HFF-Myc (cell line): ENCODE measurements at places on chromosomes 11 and 22.

- no peak for DNase-seq
Measured at GRCh38 chr11:133659538-133660201, 127.4 kb upstream of the OPCML start.

DNA sequence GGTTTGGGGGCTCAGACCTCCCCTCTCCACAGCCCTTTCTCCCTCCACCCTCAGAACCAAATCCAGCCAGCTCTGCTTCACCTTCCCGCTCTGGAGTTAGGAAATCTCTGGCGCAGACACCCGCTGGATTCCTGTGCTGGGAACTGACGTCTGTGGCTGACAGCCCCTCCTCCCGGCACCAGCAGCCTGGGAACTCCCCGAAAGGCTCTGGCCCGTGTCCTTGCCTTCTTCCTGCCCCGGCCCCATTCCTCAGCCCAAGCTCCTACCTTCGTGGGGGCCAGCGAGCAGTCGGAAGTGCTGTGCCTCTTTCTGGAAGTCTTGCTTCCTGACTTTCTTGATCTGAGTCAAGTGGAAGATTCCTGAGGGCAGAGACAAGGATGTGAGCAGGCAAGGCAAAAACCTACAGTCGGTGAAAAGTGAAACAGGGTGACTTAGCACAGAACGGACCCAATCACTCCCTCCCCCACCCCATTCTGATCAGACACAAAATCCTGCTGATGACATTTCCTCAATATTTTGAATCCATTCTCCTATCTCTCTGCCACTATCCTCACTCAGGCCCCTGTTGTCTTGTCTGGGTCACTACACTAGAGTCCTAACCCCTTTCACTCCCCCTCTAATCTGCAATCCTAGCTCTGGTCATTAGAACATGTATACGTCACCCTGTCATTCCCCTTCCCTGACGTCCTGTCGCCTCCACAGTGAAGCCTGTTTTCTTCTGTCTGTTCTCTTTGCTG, 34.1 kb downstream of the CHRDL2 start:
- no peak for DNase-seq

DNA sequence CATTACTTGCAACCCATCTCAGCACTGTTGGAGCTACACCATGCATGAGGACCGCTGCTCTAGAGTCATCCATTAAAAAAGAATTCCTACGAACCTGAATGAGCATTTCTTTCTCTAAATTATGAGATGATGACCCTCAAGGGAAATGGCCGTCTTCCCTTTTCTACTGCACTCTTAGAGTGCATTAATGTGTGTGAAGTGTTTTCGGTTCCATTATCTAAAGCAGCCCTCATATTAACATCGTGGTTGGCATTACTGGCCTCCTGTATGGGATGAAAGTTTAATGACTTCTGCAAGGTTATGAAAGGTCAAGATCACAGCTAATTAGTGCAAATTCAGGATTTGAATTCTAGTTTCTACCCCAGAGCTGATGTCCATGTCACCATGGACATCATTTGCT, 16.7 kb downstream of the CD44 start:
- DNase-seq, result no peak

DNA sequence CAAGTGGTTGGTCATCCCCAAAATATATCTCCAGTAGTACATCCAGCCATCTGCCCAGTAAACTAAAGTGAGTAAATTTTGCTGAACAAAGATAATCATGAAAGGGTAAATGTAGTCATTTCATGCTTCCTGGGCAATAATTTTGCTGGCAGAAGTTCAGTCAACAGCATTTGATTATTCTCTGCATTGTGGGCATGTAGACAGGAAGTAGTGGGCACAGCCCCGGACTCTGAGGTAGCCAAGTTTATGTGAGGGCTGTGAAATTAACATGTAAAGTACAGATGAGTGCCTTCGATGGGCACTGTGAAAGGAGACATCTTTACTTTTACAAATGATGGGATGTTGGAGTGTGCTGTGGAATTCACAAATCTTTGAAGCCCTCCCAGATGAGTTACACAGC, 312.2 kb upstream of the MTNR1B start:
- DNase-seq, result no peak

- DNase-seq, result no peak
Measured at GRCh38 chr11:3823762-3824506, 15.6 kb downstream of the PGAP2 start.

- DNase-seq, result no peak
Measured at GRCh38 chr11:4167758-4168157, 73.2 kb downstream of the RRM1 start.

DNA sequence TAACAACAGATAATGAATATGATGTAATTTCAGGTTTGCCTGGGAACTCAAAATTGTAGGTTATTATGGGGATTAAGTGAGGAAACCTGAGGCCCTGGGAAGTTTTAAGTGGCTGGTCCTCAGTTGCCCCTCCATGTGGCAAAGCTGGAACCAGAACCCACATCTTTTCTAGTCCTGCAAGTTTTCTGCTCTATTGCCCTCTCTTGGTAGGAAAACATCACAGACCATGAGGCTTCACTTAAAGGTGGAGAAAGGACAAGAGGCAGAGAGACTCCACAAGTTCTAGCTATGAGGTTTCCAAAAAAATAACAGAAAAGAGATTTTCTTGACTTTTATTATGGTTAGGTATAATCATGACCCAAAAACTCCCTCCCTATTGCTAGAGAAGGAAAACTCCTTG, 115.5 kb upstream of the DDI1 start:
- DNase-seq, result no peak

- no peak for DNase-seq
Measured at GRCh38 chr11:17821648-17822400, 87.2 kb downstream of the KCNC1 start.

DNA sequence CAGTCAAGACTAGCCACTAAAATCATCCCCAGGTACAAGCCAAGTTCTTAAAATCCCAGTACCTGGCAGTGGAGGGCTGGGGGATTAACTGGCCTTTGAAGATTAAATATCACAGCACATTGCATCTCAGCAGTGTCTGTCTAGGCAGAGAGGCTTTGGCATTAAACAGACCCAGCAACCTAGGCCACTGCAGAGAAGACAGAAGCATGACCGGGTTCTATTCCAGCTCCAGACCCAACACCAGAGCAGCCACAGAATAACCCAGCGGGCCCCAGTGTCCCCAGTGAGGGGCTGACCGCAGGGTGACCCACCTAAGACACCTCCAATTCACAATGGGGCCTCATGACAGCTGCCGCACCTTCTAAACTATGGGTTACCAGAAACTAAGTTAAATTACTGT, 88.2 kb downstream of the SHANK2 start:
- DNase-seq, result no peak

DNA sequence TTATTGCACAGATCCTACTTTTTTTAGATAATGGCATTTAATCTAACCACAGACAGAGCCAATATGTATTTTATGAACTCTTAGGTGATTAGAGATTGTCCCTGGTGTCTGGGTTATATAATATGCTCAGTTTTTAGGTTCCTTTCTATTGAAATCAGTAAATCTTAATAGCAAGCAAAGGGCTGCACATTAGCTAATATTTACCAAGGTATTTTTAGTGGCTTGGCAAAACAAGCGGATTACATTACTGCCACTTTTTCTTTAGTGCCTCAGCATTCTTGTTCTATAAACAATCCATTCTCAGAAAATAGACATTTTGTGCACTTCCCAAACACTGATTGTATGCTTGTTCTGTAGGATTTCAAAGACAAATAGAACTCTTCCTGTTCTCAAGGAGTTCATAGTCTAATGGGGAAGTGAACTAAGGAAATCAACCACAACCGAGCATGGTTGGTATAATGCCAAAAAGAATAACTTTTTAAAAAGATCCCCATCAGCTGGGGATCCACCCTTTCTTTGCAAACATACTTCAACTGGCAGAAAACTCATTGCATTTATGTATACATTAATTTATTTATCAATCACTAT, 23.8 kb downstream of the KCNJ1 start:
- no peak for DNase-seq

- DNase-seq, result no peak
Measured at GRCh38 chr22:29632672-29633071, 29.2 kb downstream of the NF2 start.

GRCh38 chr11:41334007-41334933, 125.2 kb downstream of the LRRC4C start:
- DNase-seq, result no peak

DNA sequence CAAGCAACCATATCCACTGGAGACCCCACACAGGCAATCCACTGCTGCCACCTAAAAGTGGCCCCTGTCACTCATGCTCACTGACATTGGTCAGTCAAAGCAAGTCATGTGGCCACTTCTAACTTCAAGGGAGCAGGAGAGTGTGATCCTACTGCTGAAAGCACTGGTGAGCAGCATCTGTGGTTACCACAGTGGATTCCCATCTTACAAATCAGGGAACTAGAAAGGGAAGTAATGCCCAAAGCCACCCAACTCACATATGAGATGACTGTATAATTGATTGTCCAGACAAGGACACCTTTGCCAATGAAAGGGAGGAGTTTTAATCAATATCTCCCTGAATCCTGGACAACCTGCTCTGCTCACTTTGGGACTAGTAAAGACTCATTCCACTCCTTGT, 17.7 kb downstream of the RCN1 start:
- no peak for DNase-seq

GRCh38 chr22:16783930-16784354, 41.3 kb downstream of the XKR3 start:
- DNase-seq, result no peak

DNA sequence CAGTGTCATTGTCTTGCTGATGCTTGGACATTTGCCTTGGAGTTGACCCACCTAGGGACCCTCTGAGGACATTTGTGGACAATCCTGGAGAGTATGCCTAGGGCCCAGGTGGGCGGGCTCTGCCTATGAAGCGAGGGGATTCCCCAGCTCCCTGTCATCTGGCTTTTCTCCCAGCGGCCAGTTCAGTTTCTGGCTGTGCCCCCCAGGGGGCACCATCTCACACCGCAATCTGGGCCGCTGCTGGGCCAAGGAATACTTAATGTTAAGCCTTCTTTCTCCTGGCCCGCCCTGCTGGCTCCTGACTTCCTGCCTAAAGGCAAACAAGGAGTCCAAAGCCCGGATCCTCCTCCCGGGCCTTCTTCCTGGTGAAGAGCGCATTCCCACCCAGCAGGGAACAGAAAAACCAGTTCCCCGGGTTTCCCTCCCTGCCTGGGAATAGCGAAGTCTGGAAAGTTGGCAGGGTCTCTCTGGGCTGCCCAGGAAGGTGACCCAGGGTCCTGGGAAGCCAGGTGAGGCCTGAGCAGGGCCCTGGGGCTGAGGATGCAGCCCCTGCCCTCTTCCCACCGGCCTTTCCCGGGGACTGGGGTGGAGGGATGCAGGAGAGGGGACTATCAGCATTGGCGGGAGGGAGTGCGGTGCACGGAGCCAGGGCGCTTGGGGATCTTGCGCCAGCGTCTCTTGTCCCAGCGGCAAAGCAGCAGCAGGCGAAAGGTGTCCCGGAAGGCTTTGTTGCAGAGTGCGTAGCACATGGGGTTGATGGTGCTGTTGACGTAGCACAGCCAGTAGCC, 11.9 kb downstream of the CHRM1 start:
- peak; percentile 42 for DNase-seq

- no peak for DNase-seq
Measured at GRCh38 chr11:58395581-58395980, 11.1 kb downstream of the OR5B3 start.

- DNase-seq, result no peak
Measured at GRCh38 chr11:8699903-8700302, 17.3 kb downstream of the RPL27A start.

DNA sequence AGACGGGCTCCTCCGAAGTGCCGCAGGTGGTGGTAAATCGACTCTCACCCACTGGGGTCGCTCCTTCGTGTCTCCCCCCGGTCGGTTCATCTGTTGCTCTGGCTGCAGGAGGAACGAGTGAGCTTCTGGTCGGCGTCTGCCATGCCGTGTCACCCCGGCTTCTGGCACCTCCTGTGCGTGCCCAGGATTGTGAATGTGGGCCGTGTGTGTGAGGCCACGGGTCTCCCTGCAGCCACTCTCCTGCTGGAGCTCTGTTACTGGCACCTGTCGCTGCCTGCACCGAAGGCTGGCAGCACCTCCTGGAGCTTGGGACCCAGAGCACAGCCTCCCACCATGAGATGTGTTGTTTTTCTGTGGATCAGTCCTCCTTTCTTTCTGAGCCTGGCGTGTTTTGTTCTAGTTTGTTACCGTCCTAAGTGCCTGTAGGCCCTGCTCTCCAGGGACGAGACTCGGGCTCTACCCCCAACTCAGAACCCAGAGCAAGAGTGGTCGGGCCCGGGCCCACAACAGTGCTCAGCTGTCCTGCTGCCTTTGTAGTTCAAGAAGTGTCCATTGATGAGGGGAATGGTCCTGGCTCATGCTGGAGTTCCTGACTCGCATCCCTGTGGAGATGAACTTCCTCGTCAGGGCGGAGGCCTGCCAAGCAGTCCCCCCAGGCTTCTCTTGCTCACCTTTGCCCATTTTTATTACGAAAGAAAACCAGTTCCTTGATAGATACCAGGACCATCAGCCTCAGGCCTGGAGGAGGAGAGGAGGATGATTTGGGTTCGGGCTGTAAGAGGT, 66.6 kb downstream of the MED15 start:
- no peak for DNase-seq

- DNase-seq, result no peak
Measured at GRCh38 chr22:44671742-44672141, 30.3 kb upstream of the PRR5 start.

- DNase-seq, result no peak
Measured at GRCh38 chr11:115141231-115142114, 362.7 kb downstream of the CADM1 start.

DNA sequence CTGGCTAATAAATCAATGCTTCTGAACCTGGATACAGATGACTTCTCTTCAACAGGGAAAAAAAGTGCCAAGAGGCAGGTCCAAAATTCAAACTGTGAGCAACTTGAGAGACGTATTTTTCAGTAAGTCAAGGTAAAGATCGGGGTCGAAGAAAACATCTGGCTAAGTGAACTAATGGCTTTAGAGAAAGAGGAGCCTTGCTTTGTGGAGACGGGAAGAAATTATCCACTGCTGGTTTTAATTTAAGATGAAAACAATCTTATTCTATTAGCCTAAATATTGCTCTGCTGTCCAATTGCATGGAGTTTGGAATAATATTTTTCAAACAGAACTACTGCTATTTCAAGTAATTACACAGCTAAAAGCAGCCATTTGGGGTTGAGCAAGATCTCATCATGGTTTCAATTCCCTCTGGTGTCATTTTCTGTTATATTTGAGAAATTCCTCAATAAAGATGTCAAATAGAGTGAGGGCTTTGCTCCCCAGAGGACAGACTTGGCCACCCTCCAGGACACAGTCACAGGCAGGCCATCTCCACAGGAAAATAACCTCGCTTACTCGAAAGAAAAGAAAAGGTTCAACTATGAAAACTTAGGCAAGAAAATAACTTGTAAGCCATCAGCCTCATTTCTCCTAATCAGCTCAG, 29.8 kb downstream of the SCUBE1 start:
- no peak for DNase-seq

- no peak for DNase-seq
Measured at GRCh38 chr11:75301131-75301530, 50.3 kb downstream of the ARRB1 start.
